ENCODE measurements at places on chromosomes 7 and 10.

- no peak for DNase-seq
Observed at GRCh38 chr7:21345361-21345760, 82.5 kb upstream of the SP4 start.

DNA sequence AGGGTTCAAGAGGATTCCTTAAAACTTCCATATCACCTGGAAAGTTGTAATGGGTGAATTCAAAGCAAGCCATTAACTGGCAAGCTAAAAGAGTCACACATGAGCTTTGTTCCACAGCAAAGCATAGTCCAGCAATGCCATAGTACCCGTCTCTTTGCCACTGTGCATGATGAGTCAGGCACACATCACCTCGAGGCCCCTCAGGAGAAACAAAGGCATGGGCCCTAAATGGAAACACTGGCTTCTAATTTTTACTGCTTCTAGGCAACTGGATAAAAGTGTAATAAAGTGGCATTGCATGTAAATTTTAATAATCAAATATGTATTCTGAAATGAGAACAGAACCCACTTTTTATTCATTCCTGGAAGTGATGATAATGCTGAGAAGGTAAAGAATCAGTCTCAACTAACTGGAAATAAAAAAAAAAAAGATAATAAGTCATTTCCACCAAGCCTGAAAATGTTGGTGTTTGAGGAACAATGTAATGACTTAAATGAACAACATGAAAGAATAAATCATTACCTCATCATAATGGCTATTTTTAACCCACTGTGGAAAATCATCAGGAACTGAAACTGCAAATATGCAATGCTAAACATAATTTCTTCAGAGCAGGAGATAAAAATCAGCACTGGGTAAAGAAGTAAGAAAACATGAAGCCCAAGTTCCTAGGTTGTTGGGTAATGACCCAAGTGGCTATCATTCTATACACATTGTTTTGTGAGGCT, 104.9 kb downstream of the CDK6 start:
- no peak for DNase-seq

- no peak for DNase-seq
Observed at GRCh38 chr7:141976524-141977245, 3.1 kb upstream of the TAS2R38 start.

GRCh38 chr10:22986771-22987542, 59.1 kb downstream of the ARMC3 start:
- DNase-seq = no peak

- no peak for DNase-seq
Observed at GRCh38 chr10:43890124-43890523, 241.4 kb upstream of the ZNF32 start.

- DNase-seq = no peak
Observed at GRCh38 chr7:103613655-103614642, 167.9 kb upstream of the SLC26A5 start.

GRCh38 chr10:63497321-63497720, 23.9 kb upstream of the REEP3 start:
- DNase-seq = no peak

DNA sequence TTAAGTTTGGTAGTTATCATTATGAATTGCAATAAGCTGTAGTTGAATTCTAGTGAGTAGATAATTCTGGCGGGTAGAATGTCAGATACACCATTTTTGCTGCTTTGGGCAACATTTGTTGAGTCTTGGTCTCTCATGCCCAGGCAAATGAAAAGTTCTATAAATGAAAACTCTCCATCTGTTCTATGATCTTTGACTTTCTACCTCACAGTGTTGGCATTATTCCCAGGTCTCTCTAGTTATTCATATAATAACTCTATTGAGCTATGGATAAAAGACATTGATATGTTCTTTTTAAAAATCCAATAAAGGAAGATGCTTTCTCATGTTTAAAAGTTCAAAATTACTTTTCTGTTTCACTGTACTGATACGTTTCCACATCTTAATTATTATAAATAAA, 415.3 kb upstream of the SEMA3D start:
- DNase-seq = no peak

- no peak for DNase-seq
Observed at GRCh38 chr10:131181456-131181855, 130.1 kb downstream of the TCERG1L start.

DNA sequence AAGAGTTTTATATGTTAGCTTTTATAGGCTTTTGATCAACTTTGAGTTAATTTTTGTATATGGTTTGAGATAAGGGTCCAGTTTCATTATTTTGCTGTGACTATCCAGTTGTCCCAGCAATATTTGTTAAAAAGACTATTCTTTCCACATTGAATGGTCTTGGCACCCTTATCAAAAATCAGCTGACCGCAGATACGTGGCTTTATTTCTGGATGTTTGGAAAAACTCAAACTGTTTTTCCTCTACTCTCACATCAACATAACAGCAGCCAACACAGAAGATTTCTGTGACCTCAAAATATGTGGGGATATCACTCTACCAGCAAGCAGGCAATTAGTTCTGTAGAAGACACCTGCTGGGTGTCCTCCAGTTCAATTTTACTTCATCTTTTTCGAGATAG, 116.6 kb upstream of the GLCCI1 start:
- no peak for DNase-seq

- DNase-seq = no peak
Observed at GRCh38 chr10:126109893-126110292, 213.5 kb downstream of the FANK1 start.

GRCh38 chr7:151623766-151624165, 104.1 kb upstream of the RHEB start:
- no peak for DNase-seq

- DNase-seq = no peak
Observed at GRCh38 chr7:124379296-124379695, 346.4 kb upstream of the TMEM229A start.

GRCh38 chr7:95253986-95254385, 70.3 kb downstream of the PON1 start:
- no peak for DNase-seq

- DNase-seq = no peak
Observed at GRCh38 chr10:7915923-7916536, 97.7 kb downstream of the TAF3 start.

DNA sequence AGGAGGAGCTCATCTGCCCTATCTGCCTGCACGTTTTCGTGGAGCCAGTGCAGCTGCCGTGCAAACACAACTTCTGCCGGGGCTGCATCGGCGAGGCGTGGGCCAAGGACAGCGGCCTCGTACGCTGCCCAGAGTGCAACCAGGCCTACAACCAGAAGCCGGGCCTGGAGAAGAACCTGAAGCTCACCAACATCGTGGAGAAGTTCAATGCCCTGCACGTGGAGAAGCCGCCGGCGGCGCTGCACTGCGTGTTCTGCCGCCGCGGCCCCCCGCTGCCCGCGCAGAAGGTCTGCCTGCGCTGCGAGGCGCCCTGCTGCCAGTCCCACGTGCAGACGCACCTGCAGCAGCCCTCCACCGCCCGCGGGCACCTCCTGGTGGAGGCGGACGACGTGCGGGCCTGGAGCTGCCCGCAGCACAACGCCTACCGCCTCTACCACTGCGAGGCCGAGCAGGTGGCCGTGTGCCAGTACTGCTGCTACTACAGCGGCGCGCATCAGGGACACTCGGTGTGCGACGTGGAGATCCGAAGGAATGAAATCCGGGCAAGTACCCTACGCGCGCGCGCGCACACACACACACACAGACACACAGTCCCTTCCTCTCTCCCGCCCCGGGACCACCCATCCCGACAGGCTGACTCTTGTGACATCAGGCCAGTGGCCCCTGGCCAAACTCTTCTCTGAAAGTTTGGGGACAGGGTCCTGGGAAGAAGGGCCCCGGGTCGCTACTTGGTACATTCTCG, 538 bp downstream of the TRIM8 start:
- DNase-seq = peak; percentile 62

- DNase-seq = no peak
Observed at GRCh38 chr10:77667426-77668324, 30.1 kb upstream of the KCNMA1 start.

DNA sequence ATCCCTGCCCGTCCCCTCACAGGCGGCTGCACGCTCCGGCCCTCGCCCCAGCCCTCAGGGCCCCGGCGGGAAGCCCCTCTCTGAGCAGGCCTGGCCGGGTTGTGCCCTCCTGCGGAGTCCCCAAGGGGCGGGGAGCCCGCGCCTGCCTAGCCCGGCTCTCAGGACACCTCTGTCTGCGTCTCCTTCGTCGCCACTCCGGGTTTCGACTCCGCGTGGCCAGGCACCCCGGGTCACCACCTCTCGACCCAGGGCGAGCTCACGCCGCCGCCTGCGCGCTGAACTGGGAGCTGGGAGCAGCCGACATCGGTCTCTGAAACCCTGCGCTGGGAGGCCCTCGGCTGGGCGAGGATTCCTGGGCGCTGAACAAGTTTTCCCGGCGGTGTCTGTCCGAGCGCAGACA, 6.2 kb upstream of the OGDHL start:
- no peak for DNase-seq

DNA sequence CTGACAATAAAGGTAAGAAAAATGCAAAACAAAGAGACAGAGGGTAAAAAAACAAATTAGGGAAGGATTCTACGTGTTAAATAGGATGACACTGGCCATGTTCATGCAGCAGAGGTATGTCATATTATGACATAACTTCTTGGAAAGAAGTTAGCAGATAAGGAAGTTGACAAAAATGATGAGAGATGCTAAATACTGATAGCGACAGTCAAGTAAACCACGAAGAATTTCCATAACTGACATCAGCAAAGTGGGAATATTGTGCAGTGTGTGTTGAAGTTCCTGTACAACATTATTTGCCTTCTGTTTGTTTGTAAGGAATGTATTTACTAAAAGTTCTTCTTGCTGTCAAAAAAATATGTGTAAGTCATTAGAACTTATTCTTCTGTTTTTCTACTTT, 29.5 kb downstream of the MDH2 start:
- no peak for DNase-seq

GRCh38 chr10:131933696-131934086, 32.9 kb downstream of the PPP2R2D start:
- DNase-seq = no peak

DNA sequence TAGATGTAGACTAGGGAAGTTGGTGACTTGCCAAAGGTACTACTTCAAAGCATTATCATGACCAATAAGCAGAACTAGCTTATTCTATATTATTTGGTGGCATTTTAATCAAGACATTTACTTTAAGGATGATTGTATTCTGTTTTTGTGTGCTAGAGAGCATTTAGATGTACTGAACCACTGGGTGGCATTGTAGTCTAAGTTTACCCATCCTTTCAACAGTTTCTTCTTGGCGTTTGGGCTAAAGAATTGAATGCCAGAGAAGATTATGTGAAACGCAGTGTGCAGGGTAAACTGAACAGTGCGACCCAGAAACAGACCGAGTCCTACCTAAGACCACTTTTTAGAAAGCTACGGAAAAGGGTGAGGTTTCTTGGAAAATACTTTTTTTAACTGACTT, 26.8 kb downstream of the PRPF18 start:
- no peak for DNase-seq

GRCh38 chr7:4702961-4703512, 20.9 kb downstream of the FOXK1 start:
- DNase-seq = no peak

- no peak for DNase-seq
Observed at GRCh38 chr7:104410742-104411141, 82.3 kb downstream of the LHFPL3 start.

GRCh38 chr10:361203-362081, 226.2 kb downstream of the ZMYND11 start:
- DNase-seq = no peak

GRCh38 chr7:8035192-8035591, 66.6 kb downstream of the GLCCI1 start:
- DNase-seq = no peak

DNA sequence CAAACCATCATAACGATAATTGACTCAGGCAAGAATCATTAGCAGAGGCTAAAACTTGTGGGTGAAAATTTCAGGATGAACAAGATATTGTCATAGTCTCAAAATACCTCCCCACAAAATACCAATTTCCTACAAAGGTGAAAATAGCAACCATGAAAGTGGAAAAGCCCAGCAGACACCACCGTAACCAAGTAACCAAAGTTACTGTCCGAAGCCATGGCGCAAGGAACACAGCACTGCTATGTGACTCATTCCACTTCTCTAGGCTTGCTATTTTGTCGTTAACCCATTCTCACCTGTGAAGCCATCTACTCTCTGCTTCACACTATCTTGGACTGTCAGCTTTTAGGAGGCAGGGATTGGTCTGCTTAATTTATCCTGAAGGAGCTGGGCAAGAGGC, 113.8 kb upstream of the CACUL1 start:
- DNase-seq = no peak

DNA sequence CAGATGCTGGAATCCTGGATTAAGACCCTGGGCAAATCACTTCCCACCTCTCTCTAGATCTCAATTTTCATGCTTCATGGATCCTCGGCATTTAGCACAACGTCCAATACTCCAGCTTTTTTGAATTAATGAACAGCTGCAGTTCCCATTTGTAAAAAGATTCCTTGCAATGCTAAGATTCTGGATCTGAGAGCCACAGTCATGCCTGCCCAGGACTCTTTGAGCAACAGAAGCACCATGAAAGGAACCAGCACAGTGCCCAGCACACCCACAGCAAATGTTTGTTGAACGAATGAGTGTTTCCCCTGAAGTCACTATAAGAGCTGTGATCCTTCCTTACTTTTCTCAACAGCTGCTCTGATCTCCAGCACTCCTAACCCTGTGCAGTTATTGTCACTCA, 20.8 kb upstream of the DDIT4 start:
- DNase-seq = no peak

DNA sequence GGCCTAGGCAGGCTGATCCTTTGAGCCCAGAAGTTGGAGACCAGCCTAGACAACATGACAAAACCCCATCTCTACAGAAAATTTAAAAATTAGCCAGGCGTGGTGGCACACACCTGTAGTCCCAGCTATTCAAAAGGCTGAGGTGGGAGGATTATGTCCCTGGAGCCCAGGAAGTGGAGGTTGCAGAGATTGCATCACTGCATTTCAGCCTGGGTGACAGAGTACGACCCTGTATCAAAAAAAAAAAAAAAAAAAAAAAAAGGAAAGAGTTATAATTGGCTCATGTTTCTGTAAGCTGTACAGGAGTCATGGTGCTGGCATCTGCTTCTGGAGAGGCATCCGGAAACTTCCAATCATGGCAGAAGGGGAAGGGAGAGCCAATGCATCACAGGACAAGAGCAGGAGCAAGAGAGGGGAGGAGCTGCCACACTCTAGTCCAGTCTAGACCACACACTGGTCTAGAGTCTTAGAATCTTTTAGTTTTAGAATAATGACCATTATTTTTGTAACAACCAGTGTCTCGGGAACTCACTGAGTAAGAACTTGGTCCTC, 16.8 kb downstream of the DOCK1 start:
- no peak for DNase-seq

GRCh38 chr10:12638781-12639180, 289.4 kb downstream of the CAMK1D start:
- DNase-seq = no peak

Data from neuronal stem cell (in vitro differentiated cells).